ENCODE measurements at places on chromosomes 5 and 9. TPM values are rescaled to one million over a fixed set of nuclear protein-coding genes. Genes with fewer than 3 reads are reported as not detected.

DNA sequence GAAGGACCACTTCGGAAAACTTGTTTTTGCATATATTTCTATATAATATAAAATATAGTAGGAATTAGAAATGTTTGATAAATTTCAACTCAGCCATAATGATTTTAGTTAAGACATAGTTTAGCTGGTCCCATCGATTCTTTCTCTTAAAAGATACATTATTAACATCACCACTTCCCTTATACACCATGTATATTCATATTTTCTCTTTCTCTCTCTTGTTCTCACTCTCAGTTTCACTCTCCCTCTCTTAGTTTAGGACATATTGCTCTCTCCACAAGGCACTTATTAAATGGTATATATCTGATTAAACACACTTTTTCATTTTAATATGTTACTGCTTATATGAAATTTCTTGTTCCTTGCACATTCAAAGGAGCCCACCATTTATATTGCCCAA lies 90.1 kb upstream of the RASEF start:
- no peak for DNase-seq

Gene MLANA
- total RNA-seq = 20.0 TPM

Gene SLC6A18
- not detected for total RNA-seq

Gene DOK3
- total RNA-seq = 2.3 TPM

Data from suprapubic skin (tissue), 4 donors.